ENCODE measurements at places on chromosomes 11 and 22.

GRCh38 chr11:34337016-34337415 is 20.8 kb downstream of the ABTB2 start:
- no peak for DNase-seq

- DNase-seq = no peak
Observed at GRCh38 chr11:71076525-71077304, 175.7 kb downstream of the SHANK2 start.

- no peak for DNase-seq
Observed at GRCh38 chr11:60848714-60849151, 6.8 kb downstream of the CCDC86 start.

DNA sequence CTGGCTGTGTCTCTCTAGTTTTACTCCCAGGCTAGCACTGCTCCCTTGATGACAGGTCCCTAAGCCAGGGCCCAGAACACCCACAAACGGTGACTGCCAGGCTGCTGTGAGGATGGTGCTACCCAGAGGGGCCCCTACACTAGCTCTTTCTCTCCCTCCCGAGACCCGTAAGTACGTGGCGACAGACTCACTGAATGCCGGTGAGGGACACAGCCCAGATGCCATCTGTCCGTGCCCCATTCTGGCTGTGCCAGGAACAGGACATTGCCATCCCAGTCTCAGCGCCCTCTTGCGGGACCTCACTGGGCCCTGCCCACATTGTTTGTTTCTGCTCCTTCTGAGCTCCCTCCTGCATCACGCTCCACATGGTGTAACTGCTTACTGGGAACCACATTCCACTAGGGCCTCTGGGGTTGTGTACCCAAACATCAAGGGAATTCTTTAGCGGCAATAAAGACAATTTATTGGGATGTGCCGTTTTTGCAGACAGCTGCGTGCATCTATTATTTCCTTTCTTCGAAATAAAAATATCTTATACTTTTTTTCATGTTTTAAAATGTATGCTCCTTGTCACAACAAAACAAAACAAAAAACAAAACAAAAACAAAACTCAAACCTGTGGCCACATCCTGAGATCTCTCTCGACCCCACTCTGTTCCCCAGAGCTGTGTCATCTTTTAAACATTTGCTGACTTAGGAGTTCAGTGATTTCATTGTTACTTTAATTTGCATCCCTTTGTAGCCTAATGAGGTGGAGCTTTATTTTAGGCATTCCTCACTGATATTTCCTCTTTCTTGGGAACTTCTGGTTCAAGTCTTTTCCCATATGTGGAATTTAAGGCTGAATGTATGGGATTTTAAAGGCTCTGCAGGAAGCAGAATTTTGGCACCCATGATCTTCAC is 4.4 kb upstream of the TPCN2 start:
- DNase-seq = no peak

DNA sequence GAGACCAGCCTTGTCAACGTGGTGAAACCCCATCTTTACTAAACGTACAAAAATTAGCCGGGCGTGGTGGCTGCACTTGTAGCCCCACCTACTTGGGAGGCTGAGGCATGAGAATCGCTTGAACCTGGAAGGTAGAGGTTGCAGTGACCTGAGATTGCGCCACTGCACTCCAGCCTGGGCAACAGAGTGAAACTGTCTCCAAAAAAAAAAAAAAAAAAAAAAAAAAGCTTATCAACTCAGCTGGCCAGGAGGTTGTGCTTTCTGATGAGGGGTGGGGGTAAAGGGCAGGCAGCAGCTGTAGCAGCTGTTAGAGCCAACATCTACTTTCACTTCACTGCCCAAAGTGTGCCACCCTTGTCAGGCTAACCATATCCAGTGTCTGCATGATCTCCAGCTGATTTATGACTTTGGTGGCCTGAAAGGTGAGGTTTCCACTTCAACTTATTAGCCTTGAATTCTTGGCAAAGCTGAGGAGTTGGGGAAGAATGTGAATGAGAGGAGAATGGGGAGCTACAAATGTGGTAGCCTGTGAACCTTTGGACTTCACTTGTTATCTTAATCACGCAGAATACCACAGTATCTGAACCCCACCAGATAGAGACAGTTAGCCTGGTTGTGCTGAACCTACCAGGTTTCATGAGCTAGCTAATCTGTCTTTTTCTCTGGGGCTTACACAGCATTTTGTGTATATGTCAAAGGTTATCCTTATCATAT is 19.6 kb downstream of the RNF121 start:
- no peak for DNase-seq

DNA sequence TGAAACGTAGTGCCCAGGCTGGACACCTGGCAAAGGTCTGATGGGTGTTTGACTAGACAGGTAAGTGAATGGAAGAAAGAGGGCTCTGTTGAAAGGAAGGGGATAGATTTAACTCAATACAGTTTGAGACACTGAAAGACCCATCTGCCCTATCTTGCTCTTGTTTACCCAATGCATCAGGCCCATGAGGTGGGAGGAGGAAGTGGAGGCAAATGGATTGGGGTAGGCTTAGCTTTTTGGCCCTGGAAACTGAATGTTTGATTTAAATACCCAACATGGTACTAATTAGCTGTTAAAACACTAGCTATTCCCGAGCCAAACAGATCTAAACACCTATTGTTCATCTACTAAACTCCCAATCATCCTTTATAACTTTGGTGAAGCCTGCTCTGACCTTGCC is 3.5 kb upstream of the UVRAG start:
- DNase-seq = no peak

DNA sequence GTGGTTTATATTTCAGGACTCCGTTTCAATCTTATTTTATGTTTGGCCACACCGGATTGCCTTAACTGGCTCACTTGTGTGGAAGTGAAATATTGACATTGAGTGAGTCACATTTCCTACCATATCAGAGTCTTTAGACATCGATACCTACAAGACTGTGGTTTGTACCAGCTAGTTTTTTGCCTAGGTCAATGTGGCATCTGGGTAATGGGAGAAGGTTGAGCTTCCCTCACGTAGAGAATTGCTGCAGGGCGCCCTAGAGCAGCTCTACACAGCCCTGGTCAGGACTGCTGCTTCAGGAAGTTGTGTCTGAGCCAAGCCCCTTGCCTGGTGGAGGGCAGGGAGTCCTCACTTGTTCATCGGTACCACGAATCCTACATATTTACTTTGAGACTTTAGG is 1.6 kb downstream of the GRAMD1B start:
- no peak for DNase-seq

Data from T-helper 17 cell (primary cell).